ENCODE measurements at places on chromosomes 1 and 21.

DNA sequence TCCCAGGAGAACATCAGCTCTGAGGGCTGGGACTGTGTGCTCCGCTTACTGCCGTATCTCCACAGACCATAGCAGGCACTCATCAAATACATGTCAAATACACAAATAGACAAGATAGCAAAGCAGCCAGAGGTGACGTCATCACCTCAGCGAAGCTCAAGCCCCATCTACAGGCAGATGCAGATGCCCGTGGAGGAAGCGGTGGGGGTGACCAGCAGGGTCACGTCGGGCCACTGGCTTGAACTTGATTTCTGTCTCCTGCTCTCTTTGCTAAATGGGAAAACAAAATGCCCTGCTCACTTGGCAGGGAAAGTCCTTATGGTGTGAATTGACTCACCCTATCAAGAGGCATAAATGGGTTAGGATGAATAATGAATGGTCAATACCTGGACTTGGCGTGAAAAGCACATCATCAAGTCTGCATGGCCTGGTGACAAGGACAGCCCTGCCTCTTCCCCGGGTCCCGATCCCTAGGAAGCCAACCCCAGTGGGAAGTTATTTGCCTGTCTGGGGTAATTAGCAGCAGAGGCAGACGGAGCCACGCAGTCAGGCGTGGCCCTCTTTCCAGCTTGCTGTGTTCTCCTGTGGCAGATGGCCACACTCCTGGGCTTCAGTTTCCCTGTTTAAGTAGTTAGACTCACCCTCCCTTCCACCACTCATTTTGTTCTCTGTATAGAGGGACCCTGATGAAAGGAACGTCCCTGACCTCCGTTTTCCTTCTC, 536.0 kb downstream of the NPHP4 start:
- no peak for DNase-seq

GRCh38 chr1:119141020-119141424, 569 bp upstream of the WARS2 start:
- peak; percentile 49 for DNase-seq

DNA sequence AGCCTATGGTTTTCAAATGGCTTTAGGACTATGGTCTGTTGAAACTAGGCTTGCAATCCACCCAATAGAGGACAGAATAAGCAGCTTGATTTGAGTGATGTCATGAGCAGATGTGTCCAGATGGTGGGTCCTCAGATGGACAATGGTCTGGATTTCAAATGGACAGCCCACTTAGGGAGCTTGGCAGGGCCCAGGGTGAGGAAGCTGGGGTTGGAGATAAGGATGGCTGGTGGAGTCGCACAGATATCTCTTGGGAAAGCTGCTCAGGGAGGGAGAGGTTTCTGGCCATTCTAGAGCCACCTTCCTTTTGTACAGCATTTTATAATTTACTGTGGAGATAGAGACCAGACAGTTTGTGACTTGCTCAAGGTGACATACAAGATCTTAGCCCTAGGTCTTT, 55.0 kb downstream of the NFASC start:
- no peak for DNase-seq

DNA sequence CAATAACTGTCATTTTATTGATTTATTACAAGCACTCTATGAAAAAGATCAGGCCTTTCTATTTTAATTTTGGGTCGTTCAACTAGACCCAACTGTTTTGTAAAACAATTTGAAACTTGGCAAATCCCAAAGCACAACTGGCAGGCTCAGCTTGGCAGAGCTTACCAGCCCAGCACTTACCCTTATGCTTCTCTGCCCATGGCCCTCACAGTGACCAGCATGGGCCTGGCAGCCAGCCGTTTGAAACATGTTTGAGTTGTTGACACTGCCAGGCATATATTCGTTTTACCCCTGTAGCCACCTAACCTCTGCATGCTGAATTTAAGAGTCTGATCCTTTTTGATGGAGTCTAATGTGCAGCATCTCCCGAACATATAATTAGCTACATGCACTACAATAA, 796.7 kb upstream of the ADGRL2 start:
- no peak for DNase-seq

DNA sequence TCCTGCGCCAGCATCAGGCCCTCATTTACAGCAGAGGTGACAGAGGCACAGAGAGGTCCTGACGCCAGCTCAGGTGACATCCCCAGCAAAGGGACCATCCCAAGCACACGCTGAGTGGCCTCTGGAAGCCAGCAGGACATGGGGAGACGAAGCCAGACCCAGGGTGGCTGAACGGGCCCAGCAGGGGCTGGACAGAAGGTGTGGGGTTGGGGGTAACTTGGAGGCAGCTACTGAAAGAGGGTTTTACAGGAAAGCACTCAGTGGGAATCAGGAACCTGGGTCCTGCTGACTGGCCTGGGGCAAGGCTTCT, 1.6 kb upstream of the ARHGEF16 start:
- DNase-seq = no peak

- no peak for DNase-seq
Measured at GRCh38 chr1:36771660-36772284, 262.5 kb downstream of the GRIK3 start.

DNA sequence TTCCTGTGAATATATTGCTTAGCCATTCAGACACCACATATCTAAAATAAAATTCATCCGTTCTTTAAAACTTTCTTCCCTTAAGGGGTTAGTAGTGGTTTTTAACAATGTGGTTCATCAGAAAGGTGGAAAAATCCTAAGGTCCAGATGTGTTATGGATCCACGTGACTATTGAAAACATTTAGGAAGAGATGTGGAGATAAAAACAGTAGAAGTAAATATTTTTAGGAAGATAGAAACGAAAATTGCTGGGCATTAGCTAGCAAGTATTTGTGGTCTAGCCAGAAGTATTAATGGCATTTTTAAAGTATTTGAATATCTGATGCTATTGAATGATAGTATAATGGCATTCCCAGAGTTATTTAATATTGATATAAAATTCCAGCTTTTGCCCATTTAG, 180.8 kb downstream of the LTN1 start:
- DNase-seq = no peak

GRCh38 chr21:38989379-38989744, 183.6 kb downstream of the ETS2 start:
- DNase-seq = no peak

DNA sequence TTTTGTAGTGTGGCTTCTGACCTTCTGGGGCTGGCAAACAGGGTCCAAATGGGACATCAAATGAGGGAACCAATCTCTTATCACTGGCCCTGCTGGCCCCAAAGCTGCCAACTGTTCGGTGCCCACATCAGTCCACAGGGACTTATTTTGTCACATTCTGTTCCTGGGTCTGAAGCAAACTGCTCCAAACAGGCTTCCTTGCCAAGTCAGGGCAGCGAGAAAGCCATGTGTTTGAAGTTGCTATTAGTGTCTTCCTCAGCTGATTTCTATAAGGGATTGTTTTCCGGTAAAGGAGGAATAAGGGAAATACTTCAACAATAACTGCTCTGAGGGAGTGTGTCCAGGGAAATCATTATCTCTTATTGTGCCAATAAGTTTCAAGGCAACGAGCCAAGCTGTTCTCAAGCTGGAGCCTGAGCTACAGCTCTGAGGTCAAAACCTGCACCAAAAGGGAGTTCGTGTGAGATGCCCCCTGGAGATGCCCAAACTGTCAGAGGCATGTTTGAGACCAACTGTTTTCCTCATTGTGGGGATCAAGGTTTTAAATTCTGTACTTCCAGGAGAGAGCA, 381.4 kb upstream of the PROX1 start:
- DNase-seq = no peak

- no peak for DNase-seq
Measured at GRCh38 chr1:66777831-66778230, 23.2 kb downstream of the INSL5 start.

- no peak for DNase-seq
Measured at GRCh38 chr1:101244842-101245241, 8.0 kb downstream of the S1PR1 start.

DNA sequence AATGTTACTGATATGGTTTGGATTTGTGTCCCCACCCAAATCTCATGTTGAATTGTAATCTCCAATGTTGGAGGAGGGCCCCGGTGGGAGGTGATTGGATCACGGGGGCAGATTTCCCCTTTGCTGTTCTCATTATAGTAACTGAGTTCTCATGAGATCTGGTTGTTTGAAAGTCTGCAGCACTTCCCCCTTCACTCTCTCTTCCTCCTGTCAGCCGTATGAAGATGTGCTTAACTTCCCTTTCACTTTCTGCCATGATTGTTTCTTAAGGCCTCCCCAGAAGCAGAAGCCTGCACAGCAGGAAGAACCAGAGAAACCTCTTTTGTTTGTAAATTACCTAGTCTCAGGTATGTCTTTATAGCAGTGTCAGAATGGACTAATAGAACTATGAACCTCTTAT, 28.4 kb downstream of the TRIM33 start:
- DNase-seq = no peak

DNA sequence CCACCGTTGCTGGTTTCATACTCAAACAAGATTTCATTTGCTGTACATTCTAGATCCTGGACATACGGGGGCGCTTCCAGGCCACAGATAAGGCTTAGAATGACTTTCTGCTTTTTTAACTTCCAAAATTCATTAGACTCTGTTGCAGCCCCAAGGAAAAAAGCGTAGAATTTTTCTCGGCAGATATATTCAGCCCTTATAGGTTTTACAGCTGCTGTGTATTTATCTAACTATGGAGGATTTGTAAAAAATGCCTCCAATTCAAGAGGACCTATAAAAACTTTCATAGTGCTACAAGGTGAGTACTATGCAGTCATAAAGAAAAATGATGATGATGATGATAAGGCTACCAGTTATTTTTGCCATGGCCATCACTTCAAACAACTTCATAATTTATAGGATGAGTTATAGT, 51.6 kb downstream of the SLC30A10 start:
- DNase-seq = no peak

DNA sequence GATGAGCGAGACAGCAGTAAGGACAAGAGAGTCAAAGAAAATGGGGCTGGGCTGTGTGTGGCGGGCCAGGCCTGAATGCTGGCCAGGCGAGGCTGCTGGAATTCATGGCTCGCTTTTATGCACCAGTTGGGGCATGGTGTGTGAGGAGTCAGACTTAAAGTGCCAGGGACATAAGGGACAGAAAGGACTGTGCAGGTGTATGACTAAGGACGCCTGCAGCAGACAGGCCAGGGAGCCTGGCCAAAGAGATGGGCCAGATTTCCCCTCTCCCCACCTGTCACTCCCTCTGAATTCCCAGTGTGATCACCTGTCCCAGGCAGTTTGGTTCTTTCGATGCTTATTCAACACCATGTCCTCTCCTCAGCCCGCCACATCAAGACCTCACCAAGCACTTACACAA, 16.9 kb upstream of the SMIM12 start:
- DNase-seq = no peak

DNA sequence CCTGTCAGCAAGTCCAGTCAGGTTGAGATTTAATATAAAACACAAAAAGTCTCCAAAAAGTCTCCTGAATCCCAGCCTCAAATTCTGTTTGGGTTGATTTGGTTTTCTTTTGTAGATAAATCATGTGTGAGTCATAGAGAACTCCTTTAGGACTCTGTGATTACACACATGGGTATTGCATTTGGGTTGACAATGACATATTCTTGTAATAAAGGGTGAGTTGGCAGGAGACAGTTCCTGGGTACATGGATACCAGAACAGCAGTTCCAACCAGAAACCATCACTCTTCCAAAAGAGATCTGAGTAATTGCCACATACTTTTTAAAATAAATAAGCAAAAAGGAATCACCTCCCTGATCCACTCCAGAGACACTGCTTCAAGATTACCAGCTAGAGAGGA, 8.9 kb downstream of the CR2 start:
- DNase-seq = peak; percentile 50

DNA sequence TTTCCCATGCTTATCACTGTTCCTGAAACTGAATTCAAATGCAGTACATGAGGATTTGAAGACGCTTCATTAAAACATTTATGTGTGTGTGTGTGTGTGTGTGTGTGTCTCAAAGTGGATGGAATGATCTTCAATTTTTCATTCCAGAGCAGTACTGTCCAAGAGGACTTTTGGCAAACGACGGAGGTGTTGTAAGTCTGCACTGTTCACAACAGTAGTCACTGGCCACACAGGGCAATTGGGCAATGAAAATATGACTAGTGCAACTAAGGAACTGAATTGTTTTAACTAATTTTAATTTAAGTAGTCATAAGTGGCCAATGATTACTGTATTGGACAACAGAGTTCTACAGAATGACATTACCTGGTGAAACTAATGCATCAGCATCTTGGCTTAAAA, 5.0 kb downstream of the TAF5L start:
- peak; percentile 91 for DNase-seq

DNA sequence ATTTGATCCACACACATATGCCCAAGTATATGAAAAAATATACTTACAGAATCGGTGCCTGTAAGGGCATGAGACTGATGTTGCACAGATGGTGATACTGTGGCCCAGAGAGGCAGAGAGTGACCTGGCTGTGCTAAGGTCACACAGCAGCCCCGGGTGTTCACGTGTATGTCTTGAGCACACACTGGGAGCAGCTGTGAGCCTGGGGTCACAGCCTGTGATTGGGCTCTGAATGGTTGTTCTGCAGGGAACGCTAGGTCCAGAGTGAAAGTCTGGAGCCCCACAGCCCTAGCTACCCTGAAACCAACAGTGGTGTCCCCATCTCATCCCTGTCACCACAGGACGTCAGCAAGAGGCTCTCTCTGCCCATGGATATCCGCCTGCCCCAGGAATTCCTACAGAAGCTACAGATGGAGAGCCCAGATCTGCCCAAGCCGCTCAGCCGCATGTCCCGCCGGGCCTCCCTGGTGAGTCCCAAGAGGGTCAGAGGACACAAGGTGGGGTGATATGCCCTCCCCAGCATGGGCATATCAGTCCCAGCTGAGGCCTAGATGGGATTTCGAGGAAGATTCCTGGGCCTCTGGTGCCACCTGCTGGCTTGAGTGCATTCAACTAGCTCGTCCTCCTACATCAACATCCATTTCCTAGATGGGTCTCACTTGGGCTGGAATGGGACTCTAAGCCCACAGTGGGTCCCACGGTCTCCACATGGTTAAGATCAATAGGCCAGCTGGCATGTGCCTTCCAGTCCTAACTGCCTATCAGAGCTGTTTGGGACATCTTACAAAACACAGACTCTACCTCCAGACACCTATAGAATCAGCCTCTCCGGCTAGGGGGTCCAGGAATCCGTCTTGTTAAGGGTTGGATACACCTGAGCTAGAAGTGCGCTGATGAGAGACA, 19.7 kb downstream of the CDK18 start:
- DNase-seq = peak; percentile 62

GRCh38 chr1:149929856-149930255, 2.3 kb upstream of the SF3B4 start:
- no peak for DNase-seq

All from fibroblast of mammary gland (primary cell).